Stimulated activated CD8-positive, alpha-beta memory T cell treated with anti-CD3 and anti-CD28 coated beads, Interleukin-4, amount 100 ng/mL, for 1 hour (primary cell): ENCODE measurements at places on chromosomes 7 and 10.

- no peak for DNase-seq
Measured at GRCh38 chr10:5509236-5509635, 9.9 kb upstream of the CALML5 start.

GRCh38 chr10:14660831-14661230 lies 113.9 kb downstream of the FAM107B start:
- no peak for DNase-seq

DNA sequence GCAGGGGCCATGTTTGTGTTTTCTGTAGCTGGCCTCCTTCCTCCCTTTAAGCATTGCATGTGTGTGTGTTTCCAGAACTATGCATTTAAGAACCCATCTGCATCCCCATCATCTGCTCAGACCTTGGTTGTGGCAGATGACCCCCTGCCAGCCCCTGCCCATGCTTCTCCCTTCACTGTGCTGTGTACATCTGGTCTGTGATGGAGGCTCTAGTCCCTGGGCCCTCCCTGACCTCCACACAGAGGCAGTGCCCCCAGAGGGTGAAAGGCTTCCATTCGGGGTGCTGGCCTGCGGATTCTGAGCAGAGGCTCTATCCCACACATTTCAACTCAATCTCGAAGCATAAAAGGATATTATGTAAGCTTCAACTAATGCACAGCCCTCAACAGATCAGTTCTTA lies 89.4 kb downstream of the TACC2 start:
- no peak for DNase-seq

- DNase-seq = no peak
Measured at GRCh38 chr10:77834943-77835668, 91.4 kb downstream of the DLG5 start.

DNA sequence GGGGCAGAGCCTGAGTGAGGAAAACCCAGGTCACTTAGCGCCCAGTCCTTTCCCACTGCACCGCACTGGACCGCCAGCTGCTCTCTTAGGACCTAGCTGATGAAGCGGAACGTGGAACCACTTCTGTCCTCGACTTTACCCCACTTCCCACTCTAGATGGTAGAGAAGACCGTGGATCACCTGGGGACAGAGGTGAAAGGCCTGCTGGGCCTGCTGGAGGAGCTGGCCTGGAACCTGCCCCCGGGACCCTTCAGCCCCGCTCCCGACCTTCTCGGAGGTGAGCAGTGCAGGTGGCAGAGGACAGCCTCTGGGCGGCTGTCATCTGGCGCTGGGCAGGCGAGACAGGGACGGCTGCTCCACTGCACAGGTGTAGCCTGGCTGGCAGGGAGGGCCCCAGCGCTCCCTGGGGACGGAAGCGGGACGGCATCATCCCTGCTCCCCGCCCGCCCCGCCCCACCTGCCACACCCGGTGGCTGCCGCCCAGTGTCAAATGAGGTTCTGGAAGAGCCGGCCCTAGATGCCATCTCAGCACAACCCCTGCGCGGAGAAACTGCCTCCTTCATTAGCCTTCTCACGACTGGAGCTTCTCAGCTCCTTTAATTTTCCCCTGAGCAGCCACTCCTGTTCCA lies 11.7 kb downstream of the PLAC9 start:
- DNase-seq = no peak

GRCh38 chr10:6473901-6474370 lies 106.1 kb downstream of the PRKCQ start:
- DNase-seq = no peak

GRCh38 chr7:50145801-50146338 lies 52.8 kb upstream of the ZPBP start:
- DNase-seq = no peak

DNA sequence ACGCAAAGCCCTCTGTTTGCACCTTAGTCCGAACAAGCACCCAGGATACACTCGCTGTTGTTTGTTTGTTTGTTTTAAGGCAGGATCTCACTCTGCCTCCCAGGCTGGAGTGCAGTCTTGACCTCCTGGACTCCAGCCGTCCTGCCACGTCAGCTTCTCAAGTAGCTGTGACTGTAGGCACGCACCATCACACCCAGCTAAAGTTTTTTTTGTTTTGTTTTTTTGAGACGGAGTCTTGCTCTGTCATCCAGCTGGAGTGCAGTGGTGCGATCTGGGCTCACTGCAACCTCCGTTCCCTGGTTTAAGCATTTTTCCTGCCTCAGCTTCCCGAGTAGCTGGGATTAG lies 76.8 kb downstream of the CTBP2 start:
- DNase-seq = no peak

GRCh38 chr10:65416094-65416493 lies 1509.7 kb upstream of the LRRTM3 start:
- DNase-seq = no peak

- DNase-seq = no peak
Measured at GRCh38 chr10:132926777-132927650, 15.4 kb downstream of the CFAP46 start.

DNA sequence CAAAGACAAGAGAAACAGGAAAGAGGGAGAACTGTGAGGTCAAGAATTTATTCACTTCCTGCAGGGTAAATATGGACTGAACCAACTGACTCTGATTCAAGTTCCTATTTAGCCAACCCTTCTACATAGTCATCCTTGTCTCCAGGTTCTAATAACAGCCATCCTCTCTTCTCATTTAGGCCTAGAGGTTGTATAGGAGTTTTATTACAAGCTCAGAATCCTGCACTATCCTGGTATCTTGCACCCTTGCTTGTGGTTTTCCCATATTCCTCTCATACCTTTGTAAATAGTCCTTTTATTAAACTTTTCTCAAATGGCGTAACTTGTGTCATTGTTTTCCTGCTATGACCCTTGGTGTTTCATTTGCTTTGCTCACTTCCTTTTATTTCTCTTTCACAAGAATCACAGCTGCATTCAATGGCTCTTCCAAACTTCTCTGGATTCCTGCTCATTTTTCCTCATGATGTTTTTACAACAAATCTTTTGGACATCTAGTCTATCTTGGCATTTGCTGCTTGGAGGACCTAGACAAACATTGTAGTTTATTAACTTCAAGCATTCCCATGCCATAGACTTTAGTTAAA lies 12.4 kb upstream of the OR2A5 start:
- DNase-seq = no peak

GRCh38 chr7:77426521-77427051 lies 10.4 kb upstream of the GSAP start:
- DNase-seq = no peak

- no peak for DNase-seq
Measured at GRCh38 chr7:64557601-64558322, 5.1 kb downstream of the ZNF680 start.

GRCh38 chr10:116664631-116665030 lies 43.9 kb downstream of the PNLIPRP2 start:
- no peak for DNase-seq

DNA sequence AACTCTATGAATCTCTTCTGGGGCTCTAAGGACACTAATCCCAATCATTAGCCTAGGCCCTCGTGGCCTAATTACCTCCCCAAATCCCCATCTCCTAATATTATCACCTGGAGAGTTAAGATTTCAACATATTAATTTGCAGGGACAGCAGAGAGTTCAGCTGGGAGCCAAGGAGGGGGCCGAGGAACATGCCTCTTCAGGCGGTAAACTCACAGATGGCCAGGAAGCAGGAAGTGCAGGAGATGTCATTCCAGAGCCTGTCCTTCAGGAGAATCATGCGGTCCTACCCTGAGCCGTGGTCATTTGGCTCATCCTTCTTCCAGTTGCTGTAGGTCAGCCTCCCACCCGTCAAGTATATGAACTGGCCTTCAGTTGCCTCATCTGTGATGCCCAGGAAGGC lies 21.9 kb upstream of the SFTPA2 start:
- DNase-seq = no peak

DNA sequence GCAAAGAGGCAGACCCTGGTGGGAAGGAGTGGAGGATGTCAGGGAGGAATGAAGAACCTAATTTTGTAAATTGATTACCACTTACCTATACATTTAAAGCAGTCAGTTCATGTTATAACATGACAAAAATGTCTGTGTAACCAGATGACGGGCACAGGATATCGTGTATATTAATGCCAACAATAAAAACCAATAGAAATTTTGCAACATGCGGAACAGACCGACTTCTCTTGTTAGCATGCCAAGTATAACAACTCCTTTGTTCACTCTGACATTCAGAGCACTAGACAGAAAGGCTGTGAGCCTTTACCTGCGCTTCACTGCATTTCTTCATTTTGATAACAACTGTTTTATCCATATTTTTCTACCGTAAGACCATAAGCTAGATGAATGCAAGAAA lies 29.9 kb downstream of the CDK6 start:
- no peak for DNase-seq

DNA sequence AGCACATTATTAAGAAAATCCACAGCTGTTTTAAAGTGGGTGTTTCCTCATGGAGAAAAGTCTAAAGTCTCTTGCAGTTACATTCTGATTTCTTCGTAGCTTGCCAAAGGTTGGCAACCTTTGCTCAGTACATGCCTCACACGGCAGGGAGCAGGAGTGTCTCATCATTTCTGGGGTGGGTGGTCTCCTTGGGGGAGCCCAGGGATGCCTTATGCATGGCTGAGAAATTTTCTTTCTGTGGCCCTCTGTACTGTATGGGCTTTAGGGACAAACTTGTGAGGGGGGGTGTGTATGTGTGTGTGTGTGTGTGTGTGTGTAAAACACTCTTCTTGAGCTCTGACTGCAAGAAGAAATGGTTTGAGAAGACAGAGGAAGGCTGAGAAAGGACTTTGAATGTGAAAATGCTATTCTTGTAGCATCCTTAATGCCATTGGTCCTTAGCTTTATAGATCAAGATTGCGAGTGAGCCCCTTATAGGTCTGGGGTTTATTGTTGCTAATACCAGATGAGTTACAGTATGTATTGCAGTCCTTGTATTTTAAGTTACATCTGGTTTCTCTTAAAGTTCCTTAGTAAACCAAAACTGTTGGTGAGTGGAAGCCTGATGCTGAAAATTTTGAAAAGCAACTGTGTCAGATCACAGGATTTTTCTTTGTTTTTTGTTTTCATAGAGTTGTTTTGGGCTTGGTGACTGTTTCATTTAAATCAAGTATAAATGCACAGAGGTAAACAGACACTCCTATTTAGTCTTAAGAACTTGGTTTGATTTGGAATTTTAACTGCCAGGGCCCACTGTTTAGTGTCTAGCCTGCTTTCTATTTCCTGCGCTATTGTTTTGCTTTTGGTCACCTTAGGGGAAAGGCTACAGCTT lies 242.0 kb downstream of the BICC1 start:
- DNase-seq = no peak

DNA sequence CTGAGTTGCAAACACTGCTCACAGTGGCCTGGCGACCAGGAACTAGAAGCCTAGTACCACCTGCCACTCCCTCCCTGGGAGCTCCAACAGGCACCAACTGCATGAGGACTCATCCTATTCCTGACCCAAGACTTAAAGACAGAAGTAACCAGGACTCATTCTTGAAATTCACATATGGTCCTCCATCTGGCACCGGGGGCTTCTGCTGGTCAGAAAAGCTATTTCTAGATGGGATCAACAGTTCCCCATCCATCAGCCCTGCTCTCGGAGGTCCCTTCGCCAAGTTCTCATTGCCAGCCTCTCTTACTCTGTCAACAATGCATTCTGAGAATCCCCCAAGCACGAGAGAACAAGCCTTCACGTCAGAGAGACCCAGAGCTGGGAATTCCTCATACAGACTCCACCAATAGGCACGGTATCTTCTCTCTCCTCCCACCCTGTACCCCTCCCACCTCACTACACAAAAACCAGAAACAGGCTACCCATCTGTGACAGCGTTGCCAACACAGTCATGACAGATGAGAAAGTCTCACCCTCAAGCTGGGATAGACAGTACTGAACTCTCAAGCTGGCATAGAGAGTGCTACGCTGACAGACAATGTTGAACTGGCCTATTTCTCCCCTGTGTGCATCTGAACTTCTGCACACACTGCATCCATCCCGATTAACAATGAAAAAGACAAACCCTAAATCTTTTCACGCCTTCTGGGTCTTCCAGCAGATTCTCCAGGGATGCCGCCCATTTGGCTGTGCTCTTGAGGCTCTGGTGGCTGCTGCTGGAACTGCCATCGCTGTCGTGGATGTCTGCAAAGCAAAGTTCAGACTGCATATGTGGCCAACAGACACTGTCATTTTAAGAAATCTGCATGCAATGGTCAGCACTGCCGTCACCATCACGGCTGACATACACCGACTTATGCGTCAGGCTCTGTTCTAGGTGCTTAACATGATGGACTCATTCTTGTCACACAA lies 15.6 kb downstream of the RGS10 start:
- DNase-seq = no peak

DNA sequence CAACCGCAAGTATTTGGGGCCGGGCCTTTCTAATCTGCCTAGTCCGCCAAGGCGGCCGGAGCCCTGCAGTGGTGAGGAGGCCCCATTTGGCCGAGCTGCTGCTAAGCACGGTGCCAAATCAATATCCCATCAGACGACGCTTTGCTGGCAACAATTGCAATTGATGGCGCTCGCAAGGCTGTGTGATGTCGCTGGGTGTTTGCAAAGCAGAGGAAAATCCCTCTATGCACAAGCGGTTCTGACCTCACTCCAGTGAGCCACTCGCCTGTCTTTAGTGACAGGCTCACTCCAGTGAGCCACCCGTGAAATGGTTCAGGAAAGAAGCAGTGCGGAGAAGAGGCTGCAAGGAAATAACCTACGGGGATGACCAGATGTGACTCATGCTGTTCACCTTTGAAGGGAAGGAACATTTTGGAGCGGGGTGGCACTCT lies 18.3 kb upstream of the PDE1C start:
- no peak for DNase-seq

DNA sequence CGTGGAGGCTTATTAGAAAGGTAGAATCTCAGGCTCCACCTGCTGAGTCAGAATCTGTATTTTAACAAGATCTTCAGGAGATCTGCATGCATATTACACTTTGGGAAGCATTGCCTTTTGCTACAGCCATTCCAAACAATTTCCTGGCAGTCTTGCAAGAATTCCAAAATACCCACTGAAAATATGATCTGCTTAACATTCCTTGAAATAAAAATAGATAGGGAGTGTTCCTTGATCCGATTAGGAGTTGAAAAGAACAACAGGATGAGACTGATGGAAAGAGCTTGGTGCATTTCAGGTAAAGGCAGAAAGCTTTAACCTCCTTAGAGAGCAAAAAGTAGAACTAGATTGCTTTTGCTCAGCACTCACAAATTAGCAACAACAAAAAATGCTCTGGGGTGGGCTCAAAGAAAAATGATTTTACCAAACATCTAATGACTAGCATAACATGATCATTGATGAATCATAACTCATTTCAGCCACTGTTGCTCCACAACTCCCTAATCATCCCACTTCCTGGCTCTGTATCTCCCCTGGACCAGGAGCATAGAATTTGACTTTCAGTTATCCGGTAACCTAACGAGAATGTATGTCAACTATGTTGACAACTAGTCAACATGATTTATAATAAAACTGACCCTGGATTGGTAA lies 115.2 kb downstream of the RNLS start:
- no peak for DNase-seq

GRCh38 chr7:91674470-91674869 lies 206.0 kb downstream of the MTERF1 start:
- no peak for DNase-seq

DNA sequence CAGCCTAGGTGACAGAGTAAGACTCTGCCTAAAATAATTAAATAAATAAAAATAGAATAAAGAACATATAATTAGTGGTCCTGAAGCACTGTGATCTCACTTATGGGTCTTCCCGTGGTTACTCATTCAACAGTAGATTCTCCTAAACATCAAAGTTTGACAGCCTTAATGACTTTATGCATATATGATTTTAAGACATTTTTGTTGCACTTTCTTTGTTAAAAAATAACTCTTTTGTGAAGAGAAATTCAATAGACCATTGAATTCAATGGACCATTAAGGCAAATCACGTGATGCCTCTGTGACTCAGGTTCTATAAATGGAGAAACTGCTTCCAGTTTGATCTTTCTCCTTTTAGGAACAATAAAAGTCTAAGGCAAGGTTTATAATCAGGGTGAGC lies 59.6 kb downstream of the ATOH7 start:
- no peak for DNase-seq

GRCh38 chr10:77588886-77589285 lies 48.7 kb downstream of the KCNMA1 start:
- DNase-seq = no peak
